ENCODE measurements at places on chromosomes 7 and 10.

DNA sequence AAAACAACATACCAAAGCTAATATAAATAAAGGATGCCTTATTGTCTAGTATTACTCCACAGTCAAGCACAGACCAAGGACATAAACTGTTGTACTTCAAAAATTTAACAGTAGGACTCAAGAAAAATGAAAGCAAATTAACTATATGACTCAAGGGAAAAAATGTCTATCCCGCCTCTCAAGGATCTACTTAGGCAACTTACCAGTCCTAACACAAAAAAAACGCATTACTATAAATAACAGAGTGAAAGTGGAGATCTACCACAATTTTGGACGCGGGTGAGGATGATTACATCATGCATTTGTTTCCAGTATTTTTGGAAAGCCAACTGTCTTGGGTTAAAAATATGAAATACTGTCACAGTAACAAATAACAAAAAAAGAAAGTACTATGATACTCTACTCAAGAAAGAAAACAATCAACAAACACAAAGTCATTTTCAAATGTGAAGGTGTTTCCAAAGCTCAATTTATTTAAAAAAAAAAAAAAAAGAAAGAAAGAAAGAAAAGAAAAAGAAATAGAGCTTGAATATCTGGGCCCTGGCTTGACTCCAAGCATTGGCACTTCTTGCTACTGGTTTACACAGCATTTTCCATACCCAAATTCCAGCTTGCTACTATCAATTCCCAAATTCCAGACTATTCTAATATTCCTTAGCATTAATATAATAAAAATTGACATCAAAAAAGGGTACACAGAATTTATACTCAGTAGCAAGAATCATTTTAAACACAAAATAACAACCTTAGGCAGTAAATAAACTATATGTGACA, 99.4 kb downstream of the RSU1 start:
- DNase-seq, result no peak

DNA sequence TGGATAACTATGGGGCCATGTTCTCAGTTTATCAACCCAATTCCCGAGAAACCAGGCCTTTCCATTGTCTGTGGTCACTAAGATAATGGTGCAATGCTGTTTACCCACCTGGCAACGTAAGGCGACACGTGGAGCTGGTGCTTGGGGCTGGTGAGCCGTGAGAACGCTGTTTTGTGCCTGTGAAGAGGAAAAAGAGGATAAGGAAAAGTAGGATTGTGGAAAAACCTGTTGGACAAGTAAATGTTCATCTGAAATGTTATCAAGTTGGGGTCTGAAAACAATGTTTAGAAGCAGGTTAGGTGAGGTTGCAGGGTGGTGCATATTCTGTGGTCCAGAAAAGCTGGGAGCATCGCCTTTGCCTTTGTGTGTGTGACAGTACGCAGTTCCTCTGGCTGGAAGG, 88.5 kb downstream of the PPP1R17 start:
- DNase-seq, result no peak

- DNase-seq, result no peak
These were observed 6.4 kb downstream of the SFTPD start for GRCh38 chr10:79942261-79943185.

DNA sequence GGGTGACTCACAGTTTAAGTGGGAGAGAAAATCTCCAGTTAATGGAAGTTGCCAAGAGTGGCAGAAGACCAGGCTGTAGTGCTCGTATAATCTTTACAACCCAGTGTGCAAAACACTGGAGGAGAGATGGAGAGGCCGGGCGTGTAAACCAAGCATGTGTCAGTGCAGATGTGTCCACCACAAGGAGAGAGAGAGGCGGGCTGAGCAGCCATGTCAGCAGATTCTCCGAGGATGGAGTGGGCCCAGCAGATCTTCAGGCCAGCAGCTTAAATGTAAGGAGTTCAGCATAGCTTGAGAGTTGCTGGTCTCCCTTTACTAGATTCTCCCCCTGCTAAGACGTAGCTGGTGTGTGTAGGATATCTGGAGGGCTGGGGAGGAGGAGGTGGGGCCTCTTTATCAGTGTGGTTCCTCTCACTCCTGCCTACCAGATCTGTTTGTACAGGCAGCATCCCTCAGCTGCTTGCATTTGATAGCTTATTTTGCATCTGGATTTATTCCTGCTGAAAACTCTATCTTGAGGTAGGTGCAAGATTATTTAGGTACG, 13.7 kb downstream of the BPGM start:
- no peak for DNase-seq

GRCh38 chr10:6514180-6514579, 65.9 kb downstream of the PRKCQ start:
- DNase-seq, result no peak

DNA sequence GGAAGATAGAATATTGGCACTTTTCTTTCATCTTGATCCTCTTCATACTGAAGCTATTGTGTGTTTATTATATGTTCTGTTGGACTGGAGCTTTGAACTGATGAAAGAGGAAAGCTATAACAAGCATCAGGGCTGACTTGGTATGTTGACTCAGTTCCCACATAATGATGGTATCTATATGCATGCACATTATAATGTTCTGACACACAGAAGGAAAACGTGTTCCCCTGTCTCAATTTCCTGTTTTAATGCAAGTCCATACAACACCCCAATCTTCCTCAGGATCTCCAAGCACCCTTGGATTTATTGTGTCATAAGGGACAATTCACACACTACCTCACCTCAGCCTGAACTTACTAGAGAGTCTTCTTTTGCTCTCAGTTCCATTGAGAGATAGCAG, 8.3 kb upstream of the WASL start:
- DNase-seq, result no peak

DNA sequence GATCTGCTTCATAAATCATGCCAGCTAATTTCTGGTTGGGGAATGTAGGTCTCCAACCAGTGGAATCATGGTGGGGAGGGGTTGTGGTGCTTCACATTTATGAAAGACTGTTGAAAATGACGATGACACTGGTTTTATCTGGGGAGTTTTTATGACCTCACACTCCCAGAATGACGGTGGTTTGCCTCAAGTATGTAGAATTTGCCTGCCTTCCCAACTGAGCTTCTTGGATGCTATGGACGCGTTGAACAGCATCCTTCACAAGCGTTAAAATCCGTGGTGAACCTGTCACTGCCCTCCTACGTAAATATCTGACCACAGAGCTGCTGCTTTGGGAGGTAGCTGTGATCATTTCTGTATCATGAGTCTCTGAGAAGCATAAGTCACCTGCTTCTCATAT, 3.3 kb downstream of the INSYN2A start:
- DNase-seq, result no peak

DNA sequence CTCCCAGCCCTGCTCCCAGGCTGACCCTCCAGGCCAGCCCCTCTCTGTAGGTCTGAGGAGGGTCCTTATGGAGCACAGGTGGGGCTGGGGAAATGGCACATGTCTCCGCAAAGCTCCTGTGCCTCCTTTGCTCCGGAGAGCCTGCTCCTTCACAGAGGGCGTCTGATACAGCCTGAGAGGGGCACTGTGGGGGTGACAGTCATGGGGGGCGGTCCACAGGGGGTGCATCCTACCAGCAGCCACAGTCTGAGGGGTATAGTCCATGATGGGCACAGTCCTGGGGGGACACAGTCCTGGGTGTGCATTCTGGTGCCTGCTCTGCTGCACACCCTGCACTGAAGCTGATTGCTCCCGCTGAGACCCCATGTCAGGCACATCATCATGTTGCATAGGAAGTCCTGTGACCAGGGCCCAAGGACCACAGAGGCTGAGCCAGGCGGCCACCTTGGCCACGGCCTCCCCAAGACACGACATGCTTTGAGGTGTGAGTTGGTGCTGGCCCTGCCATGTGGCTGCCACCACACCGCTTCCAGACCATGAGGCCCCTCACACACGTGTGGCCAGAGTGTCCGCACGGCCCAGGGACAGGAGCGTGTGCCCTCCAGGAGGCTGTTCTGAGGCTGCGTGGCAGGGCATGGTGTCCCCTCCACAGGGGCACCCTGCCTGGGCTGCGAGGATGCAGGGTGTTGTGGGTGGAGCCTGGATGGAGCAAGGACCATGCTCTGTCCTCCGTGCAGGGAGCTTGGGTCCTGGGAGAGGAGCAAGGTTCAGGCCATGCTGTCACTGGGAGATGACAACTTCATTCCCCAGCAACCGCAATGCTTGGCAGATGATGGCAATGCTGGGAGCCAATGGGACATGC, 59.2 kb downstream of the PWWP2B start:
- no peak for DNase-seq

Data from cortex of kidney (tissue), 1 donor.